ENCODE measurements at places on chromosomes 5 and 9.

DNA sequence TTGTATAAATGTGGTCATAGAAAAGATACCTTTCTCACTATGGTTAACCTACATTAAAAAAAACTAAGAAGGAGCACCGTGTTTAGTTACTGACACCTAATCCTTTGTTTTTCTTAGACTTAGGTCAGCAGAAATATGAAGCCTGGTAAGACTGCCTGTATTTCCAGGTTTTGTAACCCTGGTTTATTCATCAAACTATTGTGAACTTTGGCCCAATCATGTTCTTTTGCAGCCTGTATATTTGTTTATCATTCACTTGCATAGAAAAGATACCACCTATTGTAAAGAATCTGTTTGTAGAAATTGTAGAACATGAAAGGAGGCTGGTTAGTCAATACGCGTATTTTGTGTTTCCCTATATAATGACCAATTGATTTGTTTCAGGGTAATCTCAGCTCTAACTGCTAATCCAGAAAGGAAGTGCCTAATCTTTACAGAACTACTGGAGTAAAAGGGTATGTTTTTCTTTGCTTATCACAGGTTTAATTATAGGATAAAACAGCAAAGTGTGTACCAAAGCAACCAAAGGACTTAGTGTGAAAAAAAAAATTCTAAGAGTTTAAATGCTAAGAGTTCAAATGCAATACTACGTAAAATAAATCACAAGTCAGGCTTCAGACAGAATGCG lies 103.6 kb downstream of the LURAP1L start:
- no peak for DNase-seq

DNA sequence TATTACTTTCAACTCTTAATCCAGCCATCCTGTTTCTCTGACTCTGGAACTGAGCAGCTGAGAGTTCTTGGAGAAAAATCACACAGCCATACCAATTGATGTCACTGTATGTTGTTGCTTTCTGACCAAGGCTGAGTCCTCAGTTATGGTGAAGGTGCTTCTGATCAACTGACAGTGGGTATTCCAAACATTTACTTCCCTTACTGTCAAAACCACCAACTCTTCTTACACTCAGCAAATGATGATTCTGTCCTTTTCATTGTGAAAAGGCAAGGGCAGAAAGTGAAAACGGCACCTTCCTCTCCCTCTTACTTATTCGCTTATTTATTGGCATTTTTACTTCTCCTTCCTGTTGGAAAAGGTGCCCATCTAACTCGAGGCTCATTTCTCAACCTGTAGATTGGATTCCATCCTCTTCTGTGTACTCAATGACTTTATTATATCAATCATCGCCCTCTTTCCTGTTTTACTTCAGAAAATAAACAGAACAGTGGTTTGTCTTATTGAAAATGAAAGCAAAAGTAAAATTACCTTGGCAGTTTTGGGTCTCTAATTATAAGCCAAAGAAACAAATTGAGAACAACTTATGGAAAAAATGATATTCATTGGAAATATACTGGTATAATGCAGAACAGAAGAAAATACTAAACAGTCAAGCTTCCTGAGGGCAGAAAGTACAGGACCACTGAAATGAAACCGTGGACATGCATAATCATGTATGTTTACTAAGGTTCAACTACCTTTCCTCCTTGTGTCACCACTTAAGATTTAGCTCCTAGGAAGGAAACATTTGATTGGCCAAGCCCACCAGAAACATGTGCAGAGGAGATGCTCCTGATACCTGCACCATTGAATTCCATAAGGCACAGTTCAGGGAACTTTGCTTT lies 104.5 kb upstream of the CHD1 start:
- no peak for DNase-seq

DNA sequence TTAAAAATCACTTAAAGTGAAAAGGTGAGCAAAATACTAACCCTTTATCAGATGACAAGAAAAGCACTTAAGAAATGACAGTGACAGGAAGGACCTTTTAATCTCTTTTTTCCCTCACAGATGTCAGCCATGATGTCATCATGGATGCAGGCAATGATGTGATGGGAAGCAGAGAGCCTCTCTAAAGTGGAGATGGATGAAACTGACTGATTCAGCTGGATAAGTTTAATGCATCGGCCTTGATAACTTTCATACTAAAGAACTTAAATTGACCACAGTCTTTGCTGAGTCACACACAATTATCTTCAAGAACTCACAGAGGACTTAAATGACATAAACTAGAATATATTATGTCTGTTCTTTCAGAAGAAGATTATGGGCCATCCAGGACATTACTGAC lies 153.2 kb upstream of the FGF10 start:
- DNase-seq: no peak

GRCh38 chr9:129932303-129933151 lies 97.3 kb downstream of the USP20 start:
- DNase-seq: no peak

GRCh38 chr5:100493996-100494395 lies 41.2 kb upstream of the FAM174A start:
- no peak for DNase-seq

DNA sequence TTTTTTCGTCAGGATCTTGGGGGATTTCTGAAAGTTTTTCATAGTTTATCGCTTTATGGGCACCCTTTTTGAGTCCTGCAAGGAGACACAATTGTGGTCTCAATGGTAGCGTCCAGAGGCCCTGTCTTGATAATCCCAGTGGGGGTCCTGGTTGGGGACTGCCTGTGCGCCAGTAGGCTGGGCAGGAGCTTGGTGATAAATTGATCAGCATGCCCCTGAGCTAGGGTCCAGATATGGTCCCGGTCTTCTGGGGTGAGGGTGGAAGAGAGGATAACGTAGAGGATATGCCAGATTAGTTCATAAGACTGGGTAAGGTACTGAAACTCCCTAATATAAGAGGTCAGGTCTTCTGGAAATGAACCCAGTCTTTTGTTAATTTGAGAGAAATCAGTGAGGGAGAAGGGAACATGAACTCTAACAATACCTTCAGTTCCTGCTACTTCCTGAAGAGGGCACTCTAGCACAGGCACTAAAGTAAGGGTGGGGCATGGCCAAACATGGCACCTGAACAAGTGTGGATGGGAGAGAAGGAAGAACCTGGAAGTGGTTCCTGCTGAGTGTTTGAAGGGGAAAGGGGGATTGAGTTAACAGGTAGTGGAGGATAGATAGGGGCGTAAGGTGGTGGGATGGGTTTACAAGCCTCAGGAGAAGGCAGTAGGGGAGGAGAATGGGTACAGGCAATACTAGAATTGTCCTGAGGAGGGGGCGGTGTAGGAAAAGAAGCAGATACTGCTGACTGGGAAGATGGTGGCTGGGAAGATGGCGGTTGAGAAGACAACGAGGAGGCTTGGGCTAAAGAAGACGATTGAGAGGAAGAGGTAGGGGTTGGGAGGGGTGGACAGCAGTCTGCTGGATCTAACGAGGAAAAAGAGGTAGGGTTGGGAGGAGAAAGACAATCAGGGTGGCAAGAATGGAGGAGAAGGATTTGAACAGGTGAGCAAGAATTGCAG lies 33.8 kb upstream of the ANXA2R start:
- peak; percentile 36 for DNase-seq

DNA sequence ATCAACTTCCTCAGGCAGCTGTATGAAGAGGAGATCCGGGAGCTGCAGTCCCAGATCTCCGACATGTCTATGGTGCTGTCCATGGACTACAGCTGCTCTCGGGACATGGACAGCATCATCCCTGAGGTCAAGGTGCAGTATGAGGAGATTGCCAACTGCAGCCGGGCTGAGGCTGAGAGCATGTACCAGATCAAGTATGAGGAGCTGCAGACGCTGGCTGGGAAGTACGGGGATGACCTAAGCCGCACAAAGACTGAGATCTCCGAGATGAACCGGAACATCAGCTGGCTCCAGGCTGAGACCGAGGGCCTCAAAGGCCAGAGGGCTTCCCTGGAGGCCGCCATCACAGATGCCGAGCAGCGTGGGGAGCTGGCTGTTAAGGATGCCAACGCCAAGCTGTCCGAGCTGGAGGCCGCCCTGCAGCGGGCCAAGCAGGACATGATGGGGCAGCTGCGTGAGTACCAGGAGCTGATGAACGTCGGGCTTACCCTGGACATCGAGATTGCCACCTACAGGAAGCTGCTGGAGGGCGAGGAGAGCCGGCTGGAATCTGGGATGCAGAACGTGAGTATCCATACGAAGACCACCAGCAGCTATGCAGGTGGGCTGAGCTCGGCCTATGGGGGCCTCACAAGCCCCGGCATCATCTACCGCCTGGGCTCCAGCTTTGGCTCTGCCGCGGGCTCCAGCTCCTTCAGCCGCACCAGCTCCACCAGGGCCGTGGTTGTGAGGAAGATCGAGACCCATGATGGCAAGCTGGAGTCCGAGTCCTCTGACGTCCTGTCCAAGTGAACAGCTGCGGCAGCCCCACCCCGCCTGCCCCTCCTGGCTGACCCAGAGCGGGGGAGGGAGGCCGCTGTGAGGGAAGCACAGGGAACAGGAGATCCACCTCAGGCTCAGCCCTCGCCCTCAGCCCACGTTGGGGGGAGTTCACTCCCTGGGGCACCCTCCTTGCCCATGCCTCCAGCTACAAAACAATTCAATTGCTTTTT lies 84.0 kb downstream of the SEC61B start:
- DNase-seq: no peak

DNA sequence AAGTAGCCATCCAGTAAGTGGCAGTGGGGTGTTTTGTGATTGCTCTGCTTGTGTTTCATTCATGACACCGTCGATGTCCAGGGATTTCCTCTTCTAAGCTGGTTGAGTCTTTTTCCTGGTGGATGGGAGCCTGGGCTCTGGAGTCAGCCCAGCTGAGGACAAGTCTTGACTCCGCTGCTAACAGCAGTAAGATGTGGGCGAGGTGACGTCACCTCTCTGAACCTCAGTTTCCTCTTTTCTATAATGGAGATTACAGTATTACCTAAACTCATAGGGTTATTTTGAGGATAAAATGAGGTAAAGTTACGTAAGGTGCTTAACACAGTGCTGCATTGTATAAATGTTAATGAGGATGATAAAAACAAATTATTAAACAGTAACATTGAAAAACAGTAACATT lies 21.3 kb downstream of the FGF1 start:
- DNase-seq: no peak

- no peak for DNase-seq
Measured at GRCh38 chr9:82054264-82055015, 65.9 kb downstream of the SPATA31D1 start.

- DNase-seq: no peak
Measured at GRCh38 chr9:109794361-109795012, 14.5 kb downstream of the PALM2AKAP2 start.

GRCh38 chr5:138985683-138986082 lies 110.5 kb upstream of the LRRTM2 start:
- no peak for DNase-seq

GRCh38 chr5:126540631-126541030 lies 54.4 kb downstream of the ALDH7A1 start:
- DNase-seq: no peak

DNA sequence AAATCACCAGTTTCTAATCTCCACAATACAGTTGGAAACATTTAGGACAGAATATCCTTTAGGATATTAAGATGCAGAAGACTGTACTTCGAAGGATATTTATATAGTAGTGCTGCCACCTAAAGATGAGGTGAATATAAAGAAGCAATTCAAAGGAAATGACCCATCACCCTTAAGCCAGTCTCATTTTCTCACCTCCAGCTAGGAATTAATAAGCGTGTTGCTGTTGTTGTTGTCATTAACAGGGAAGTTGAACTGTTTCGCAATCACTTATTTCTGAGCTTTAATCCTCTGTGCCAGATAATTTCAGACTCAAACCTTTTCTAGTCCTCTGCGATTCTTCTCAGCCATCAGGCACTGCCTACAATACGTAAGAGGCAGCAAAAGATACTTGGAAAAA lies 7.8 kb upstream of the PURA start:
- DNase-seq: no peak

- DNase-seq: no peak
Measured at GRCh38 chr5:7759257-7759871, 91.6 kb downstream of the CFAP90 start.

DNA sequence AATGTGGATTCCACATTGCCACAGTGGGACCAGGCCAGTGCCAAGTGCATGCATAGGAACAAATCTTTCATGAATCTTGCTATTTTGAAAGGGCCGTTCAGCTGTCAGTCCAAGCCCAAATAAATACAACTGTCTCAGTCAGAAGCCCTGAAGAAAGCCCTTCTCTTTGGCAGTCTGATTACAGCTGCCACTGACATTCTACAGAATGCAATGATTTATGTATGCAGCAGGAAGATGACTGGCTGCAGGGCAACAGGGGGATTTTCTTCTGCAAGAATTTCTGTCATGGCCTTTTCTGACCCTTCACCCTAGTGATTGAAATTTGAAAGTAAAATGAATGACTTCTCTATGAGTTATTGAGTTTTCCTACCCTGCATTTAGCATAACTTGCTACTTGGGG lies 86.7 kb upstream of the FER start:
- no peak for DNase-seq

GRCh38 chr9:95077053-95077765 lies 240.3 kb downstream of the FANCC start:
- DNase-seq: no peak

DNA sequence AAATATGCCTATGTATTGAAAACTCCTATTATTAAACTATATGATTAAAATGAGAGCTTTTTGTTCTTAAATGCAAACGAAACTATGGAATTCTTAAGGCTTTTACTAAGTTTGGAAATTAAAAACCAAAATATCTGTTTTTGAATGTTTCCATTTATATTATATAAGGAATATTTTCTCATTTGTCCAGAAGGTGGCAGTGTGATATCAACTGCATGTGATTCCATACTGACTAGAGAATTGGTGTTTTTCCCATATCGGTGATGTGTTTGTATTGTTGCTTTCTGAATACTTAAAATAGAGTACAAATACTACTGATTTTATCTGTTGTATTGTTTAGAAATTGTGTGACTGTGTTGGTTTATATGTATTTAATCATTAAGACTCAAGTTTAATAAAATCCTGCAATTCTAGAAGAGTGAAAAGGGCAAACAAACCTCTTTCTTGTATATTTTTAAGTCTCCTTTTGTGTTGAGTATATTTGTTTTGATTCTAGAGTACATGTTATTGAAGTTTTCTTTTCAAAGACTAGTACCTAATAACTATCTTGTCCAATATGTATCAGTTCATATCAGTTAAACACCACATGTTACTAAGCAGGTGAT lies 320.8 kb downstream of the CCDC171 start:
- DNase-seq: no peak

DNA sequence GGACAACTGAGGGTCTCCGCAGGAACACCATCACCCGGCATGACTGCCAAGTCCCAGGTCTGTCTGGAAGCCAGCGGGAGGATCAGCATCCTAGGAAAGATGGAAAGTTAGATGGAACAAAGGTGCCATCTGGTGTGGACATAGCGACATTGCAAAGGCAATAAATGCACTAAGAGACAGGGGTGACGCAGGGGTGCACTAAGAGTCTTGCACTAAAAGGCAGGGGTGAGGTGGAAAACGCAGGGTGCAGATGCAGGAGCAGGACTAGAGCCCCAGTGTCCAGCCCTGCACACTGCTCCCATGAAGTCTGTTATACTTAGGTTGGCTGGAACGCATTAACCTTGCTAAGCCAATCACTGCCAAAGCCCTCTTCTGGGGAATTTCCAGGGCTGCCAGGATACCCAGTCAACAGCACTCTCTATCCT lies 15.5 kb downstream of the ATOX1 start:
- DNase-seq: no peak

Measured in activated CD4-positive, alpha-beta T cell treated with anti-CD3 and anti-CD28 coated beads, Interleukin-2, amount 50 U/mL, for 1 hour (primary cell).